ENCODE measurements at places on chromosomes 4 and X. TPM values are rescaled to one million over a fixed set of nuclear protein-coding genes. Genes with fewer than 3 reads are reported as not detected.

The GASK1B gene
- not detected for total RNA-seq

The AR gene
- 1.4 TPM for total RNA-seq

The SPOCK3 gene
- total RNA-seq = not detected

The DMRTC1B gene
- total RNA-seq = 1.3 TPM

The ADH7 gene
- total RNA-seq = not detected

The SULT1B1 gene
- 4.4 TPM for total RNA-seq

The KCND1 gene
- 2.3 TPM for total RNA-seq

DNA sequence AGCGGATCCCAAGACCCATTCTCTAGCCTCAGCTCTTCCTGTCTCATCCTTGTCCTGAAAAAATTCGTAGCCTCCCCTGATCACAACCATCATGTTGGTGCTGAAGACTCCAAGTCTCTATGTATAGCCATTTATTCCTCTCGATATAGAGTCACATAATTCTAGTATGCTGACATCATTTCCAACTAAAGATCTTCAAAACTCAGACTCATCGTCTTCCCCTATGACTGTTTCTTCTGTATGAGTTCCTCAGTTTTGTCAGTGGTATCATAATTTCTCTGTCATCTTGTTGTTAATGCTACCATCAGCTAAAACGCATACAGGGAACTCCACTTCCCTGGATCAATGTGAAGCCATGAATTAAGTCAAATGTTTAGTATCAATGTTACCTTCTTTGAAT, 41.2 kb downstream of the UNC5C start:
- DNase-seq = no peak

- DNase-seq = no peak
Measured at GRCh38 chr4:62126064-62126732, 926.1 kb downstream of the ADGRL3 start.

DNA sequence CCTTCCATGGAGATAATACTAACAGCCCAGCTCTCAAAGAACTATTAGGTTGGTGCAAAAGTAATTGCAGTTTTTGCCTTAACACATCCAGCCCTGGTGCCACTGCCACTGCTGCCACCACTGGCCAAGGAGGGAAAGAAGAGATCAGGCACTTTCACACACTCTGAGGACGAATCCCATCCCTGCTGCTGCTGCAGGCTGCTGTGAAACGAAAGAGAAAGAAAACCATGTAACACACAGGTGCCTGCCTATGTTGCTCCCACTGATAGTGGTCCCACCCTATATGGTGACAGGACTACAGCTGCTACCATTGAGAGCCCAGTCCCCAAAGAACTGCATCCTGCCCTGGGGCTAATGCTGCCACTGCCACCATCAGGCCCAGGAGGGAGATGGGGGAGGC, 35.1 kb downstream of the TMLHE start:
- no peak for DNase-seq

DNA sequence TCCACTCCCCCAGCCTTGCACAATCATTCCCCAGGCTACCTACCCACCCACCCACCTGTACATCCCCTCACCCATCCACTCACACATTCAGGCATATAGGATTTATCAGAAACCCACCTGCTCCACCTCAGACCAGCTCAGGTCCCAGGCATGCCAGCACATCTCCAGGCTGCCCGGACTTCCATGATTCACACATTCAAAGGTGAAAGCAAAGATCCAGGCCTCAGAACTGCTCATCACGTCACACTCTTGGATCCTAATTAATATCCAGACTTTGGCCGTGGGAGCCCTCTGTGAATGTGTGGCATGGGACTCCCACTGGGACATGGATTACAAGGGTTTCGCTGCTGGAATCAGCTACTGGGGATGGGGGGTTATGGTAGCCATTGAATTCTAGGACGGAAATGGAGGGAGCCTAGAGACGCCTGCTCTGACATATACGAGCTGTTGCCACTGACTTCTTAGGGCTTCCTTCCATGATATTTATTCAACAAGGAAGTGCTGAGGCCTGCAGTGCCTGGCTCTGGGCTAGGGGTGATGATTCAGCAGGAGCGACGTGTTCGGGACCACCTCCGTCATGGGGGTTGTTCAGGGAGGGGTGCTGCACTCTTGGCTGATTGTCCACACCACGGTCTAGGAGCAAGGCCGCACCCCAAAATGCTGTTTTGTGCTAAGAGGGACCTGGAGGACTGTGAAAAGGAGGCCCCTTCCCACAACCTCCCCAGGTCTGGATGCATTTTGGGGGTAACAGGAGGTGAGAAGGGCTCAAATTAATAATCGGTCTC, 56.9 kb upstream of the ADRA2C start:
- DNase-seq = no peak

DNA sequence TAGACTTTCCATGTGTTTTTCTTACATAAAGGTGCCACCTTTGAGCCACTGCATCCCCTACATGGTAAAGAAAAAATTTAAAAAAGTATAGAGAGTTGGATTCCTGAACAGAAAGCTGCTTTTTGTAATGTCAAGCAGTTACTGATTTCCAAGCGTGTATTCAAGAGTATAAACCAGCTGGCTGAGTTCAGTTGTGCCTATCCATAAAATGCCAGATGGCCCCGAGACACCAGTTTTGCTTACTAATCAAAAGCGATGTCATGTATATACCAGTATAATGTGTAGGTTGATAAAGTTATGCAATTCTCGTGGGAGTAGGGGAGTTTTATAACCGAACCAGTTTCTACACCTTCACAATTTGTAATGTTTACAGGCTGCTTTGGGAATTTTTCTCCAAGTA, 26.2 kb upstream of the PNPLA4 start:
- no peak for DNase-seq

DNA sequence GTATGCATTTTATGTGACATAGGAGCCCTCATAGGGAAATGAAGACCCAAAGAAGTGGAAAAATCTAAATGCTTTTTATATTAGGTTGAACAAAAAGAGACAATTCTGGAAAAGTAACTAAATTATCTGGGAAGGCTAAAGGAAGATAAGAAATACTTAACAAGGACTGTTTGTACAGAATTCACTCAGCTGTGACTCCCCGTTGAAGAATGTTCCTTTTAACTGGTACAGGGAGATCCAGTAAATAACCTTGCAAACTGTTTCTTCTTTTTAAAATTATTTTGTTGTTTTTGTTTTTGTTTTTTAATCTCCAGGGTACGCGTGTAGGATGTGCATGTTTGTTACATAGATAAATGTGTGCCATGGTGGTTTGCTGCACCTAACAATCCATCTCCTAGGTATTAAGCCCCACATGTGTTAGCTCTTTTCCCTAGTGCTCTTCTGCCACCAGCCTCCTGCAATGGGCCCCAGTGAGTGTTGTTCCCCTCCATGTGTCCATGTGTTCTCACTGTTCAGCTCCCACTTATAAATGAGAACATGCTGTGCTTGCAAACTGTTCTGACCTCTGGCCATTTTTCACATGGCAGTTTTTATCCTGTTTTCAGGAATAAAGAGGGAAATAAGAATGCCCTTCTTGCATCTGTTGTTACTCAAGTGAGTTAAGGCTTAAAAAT, 81.7 kb downstream of the PWWP3B start:
- no peak for DNase-seq

DNA sequence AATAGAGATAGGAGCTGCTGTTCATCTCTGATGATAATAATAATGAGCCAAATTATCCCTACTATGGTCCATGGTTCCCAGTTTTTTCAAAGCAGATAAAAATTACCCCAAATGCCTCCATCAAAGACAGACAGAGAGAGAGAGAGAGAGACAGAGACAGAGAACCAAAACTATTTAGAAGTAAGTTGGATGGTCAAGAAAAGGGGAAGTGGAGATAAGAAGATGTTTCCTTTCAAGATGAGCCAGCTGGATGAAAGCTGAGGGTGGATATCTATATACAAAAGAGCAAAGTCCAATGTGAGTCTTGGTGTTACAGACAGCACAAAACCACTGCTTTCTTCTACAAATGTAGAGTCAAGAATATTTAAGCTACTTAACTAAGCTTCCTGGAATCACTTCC, 173.9 kb downstream of the GRIA3 start:
- DNase-seq = no peak

GRCh38 chr4:27787195-27787594, 926.6 kb downstream of the STIM2 start:
- no peak for DNase-seq

GRCh38 chrX:14027036-14027435, 2.7 kb downstream of the GEMIN8 start:
- DNase-seq = peak; percentile 41

DNA sequence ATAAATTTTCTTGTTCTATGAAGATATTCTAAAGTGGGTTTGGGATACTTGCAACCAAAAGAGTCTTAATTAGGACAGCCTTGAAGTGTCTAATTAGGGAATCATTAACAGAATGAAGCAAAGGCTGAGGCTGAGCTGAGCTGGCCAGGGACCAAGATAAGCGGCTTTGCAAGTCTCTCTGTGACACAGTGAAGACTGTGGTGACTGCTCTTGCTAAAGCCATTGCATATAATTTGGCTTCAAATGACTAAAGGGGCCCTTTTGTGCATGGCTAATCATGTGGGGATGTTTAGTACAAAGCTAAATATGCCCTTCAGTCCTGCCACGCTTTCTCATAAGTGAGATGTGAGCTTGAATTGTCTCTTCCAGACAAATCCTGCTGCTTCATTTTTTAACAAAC, 31.2 kb upstream of the GYPA start:
- no peak for DNase-seq

- no peak for DNase-seq
Measured at GRCh38 chr4:137278431-137278830, 253.9 kb downstream of the PCDH18 start.

GRCh38 chrX:54530357-54530900, 410 bp downstream of the GNL3L start:
- no peak for DNase-seq

DNA sequence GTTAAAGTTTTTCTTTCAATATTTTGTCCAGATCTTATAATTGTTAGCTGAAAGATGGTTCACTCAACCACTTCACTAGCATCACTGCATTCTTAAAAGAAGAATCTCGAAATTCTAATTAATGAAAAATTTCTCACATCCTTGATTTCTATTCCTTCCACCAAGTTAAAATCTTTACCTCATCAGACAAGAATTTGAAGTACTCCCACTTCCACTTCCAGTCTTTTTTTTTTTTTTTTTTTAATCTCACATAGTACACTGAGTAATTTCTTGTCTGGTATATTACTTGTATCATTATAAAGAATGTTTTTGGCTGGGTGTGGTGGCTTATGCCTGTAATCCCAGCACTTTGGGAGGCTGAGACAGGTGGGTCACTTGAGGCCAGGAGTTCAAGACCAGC, 73.2 kb downstream of the FBXW7 start:
- DNase-seq = no peak

DNA sequence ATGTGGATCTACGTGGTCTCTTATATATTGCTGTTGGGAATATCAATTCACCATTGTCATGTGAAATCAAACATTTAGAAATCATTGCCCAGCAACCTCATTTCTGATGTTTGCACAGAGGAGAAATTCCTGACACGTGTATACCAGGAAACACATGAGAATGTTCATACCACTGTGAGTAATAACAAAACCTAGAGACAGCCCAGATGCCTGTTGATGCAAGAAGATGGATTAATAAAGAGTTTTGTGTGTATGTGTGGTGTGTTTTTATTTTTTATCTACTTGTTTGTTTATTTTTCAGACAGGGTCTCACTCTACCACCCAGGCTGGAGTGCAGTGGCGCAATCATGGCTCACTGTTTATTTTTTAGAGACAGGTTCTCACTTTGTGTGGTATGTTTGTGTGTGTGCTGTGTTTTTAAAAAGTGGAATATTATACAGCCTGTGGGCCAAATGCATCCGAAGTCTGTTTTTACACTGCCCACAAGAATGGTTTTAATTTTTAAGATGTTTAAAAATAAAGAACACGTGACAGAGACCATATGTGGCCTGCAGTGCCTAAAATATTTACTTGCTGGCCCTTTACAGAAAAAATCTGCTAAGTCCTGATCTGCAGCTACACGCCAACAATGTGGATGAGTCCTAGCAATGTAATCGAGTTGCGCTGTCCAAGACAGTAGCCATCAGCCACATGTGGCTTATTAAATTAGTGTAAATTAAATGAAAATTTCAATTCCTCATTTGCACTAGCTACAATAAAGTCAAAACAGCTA, 39.2 kb downstream of the TXLNG start:
- no peak for DNase-seq

DNA sequence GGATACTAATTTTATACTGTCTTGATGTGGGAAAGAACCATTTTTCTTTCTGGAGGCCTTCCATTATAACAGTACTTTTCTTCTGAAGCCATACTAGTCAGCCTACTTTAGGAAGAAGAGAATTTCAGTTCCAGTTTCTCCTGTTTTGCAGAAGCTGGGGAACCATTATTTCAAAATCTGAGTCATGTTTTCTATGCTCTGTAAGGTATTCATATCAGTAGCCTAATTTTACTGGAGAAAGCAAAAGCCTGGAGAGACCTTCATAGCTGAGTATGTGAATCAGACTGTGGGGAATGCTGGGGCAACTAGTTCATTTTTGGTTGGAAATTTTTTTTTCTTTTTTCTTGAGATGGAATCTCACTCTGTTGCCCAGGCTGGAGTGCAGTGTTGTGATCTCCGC, 22.4 kb downstream of the AFF1 start:
- no peak for DNase-seq

GRCh38 chr4:141102367-141102766, 30.9 kb downstream of the RNF150 start:
- DNase-seq = no peak

GRCh38 chrX:134846042-134846441, 144.7 kb upstream of the SMIM10 start:
- no peak for DNase-seq

GRCh38 chrX:46757593-46757992, 1.3 kb downstream of the SLC9A7 start:
- no peak for DNase-seq

DNA sequence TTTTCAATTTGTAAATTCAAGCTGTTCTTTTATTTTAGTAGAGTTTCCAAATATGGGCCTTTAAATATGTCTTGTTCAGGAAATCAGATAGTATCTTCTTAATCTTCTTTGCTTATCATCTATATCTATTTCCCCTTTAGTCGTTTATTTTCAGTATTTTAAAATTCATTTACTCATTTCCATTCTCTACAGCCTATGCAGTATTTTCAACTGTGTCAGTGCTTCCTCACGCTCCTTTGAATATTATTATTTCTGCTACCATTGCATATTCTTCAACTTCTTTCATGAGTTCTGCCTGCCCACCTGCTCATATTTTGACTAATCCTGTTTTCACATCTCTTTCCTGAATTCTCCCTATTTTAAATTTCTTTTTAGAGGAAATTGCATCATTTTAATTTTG, 185.4 kb downstream of the DKK2 start:
- no peak for DNase-seq

DNA sequence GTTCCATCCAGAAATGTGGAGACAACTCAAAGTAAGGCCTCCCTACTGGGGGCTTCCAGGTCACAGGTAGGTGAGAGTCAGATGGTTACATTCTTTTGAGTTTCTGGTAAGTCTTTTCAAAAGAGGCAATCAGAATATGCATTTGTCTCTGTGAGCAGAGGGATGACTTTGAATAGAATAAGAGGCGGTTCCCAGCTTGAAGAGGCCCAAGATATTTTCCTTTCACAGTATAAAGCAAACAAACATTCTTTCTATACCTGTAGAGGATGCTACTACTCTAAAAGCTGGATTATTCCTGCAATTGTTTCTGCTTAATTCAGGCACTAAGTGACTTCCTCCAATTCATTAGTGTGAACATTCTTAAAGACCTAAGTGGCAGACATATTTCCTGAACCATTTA, 44.4 kb downstream of the DIAPH2 start:
- no peak for DNase-seq

All from CD4-positive, CD25-positive, alpha-beta regulatory T cell (primary cell).